ENCODE measurements at places on chromosomes 12 and 14.
A peak's percentile ranks its signal among the peaks of the same experiment; 100 is the strongest.

DNA sequence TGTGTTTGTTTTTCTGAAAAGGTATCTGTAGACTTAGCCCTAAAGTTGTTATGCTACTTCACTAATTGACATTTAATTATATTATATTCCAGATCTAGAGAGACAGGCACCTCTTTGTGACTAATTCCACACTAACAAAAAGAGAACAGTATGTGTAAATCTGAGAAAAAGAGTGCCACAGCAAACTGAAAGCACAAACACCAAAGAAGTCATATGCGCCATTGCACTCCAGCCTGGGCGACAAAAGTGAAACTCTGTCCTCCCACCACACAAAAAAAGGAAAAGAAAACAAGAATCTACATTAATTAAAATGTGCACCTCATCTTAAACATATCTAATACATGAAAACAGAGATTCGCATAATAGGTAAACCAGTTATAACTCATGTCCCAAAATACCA is 4.4 kb upstream of the CSRNP2 start:
- DNase-seq: no peak

DNA sequence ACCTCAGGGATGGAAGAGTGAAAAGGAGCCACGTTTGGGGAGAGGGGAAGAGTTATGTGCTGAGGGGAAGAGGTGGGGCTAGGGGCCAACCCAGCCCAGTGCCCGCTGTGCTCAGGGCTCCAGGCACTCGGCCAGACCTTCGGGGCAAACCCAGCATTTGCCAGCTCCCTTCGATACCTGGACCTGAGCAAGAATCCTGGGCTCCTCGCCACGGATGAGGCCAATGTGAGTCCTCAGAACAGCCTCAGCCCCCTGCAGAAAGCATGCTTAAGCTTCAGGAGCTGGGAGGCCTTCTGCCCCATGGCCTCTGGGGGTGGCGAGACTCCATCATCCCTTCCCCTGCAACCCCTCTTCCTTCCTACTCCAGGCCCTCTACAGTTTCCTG is 5.0 kb downstream of the CARMIL3 start:
- DNase-seq: no peak

DNA sequence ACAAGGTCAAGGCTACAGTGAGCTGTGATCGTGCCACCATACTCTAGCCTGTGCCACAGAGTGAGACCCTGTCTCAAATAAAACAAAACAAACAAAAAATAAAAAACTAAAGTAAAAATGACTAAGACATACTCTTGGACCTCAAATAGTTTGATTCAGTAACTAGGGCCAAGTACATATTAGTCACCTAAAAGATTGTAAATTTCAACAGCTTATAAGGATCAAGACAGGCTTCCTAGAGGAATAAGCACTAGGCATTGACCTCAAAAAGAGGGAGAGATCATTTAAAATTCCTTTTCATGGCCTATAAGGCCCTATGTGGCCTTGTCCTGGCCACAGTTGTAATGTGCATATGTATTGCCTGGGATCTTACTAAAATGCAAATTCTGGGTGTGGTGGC is 46.0 kb upstream of the CHST11 start:
- DNase-seq: no peak

DNA sequence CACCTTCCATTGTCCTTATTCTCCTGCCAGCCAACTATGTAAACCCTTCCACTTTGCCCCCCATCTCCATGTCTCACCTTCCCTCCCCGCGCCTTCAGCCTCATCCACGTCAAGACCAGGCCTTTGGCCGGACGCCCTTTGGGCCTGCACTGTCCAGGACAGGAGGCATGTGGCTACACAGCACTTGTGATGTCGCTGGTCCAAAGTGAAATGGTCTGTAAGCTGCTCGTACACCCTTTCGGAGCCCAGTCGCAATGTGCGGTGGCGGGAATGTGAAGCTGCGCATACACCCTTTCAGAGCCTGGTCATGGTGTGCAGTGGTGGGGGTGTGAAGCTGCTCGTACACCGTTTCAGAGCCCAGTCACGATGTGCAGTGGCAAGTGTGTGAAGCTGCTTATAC is 247.9 kb upstream of the RGS6 start:
- DNase-seq: no peak

- DNase-seq: no peak
Measured at GRCh38 chr14:65187421-65188049, 85.2 kb upstream of the MAX start.

DNA sequence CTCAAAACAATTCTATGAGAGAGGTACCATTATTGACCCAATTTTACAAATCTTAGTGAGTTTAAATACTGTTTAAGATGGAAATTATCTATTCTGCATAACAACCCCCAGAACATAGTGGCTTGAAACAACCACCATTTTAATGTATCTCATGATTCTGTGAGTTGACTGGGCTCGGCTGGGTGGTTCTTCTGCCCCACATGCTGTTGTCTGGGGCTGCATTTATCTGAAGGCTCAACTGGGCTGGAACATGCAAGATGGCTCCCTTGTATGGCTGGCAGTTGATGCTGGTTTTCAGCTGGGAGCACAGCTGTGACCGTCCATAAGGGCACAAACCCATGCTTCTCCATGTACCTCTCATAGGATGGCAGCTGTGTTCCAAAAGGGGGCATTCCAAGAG is 82.2 kb downstream of the DRAM1 start:
- no peak for DNase-seq

DNA sequence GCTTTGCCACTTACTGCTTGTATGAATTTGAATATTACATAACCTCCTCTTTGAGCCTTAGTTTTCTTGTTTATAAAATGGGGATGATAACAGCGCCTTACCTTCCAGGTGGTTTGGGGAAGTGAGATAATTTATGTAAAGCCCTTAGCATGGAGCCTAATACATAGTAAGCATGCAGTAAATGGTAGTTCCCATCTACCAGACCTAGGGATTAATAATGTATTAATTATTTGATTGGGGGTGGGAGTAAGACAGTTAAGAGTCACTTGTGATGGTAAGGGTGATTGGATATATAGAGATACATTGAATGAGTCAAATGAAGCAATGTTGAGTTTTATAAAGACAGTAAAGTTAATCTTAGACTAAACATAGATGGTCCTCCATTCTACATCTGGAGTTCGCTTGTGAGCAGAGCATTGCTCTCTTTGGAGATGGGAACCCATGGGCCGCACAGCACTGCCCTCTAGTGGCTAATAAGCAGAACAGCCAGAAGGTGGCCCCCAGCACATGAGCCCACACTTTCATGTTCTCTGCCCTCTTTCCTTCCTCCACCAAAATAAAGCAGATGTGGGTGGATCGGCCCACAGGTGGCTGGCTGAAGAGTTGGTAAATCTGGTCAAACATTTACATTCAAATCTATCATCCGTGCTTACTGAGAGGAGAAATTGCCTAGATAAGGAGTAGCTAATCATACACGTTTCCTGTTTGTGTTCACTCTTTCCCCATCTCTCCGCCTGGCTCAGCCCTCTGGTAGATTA is 26.5 kb upstream of the TAMALIN start:
- DNase-seq: no peak

DNA sequence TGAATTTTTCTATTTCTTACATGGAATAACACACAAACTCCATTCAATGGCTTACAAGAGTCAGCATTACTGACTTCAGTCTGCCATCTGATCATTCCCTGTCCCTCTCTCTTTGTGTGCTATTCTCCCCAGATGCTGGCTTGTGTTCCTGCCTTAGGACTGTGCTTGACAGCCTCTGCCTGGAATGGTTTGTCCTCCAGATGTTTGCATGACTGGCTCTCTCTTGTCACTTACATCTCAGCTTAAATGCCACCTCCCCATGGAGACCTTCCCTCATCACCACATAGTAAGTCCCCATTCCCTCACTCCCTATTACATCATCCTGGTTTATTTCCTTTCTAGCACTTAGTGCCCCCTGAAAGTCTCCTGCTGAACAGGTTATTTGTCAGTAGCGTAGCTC is 181.6 kb downstream of the KTN1 start:
- no peak for DNase-seq

- DNase-seq: no peak
Measured at GRCh38 chr12:29191267-29191850, 42.3 kb downstream of the FAR2 start.

GRCh38 chr14:99727096-99727870 is 43.2 kb downstream of the CYP46A1 start:
- no peak for DNase-seq

DNA sequence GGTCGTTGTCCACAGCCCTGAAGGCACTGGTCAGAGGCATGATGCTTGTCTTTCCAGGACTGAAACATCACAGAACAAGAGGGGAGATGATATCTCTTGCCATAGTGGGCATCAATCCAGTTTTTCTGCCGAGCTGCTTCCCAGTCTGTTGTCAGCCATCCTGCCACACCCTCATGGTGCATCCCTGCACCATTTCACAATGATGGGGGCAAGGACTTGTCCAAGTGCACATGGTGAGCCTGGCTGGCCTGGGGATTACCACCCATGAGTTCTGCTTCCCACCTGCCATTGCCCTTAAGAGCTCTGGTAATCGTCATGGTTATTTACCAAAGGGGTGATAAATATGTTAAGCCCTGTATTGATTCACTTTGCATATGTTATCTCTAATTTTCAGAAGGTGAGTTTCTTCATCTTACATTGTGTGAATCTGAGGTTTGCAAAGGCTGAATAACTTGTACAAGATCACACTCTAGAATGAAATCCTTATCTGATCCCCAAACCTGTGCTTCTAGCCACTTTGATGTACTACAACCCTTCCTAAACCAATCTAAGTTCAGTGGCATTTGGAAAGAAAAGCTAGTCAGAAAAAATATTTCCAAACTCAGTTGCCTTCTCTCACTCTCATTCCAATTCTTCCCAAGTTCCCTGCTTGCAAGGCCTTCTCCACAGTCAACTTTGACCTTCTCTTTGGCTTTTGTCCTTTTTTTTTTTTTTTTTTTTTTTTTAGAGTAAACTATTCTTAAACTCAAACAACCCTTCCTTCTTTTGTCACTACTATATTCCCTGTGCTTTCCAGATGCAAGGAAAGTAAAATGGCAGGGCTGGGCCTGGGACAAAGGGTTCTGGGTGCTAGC is 2.3 kb downstream of the AVIL start:
- no peak for DNase-seq

DNA sequence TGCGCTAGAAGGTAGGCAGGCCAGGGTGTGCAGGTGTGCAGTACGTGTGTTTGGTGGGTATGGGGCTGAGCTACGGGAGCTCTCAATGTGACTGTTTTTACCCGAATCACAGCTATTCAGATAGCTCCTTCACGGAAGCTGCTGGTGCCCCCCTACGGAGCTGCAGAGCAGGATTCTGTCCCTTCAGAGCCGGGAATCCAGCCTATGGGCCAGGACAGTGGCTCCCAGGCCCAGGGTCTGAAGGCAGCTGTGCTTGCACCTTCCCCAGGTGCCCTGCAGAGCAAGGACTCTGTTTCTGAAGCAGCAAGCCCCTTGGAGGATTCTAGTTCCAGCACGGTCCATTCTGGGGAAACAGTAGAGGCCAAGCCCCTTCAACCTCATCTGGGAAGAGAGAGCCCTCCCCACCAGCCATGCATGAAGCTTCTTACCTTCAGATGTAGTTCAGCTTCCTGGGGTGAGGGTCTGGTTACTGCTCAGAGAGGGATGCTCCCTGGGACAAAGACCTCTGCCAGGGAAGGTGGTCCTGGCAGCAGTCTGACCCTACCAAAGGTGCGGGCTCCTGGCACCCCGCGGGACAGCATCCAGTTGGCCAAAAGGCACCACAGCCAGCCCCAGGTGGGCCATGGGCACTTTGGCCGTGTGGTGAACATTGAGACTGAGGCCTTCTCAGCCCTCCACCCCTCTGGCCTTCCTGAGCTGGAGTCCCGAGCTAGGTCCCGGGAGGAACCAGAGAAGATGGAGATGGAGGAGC is 29.1 kb downstream of the PLEKHH1 start:
- DNase-seq: no peak

DNA sequence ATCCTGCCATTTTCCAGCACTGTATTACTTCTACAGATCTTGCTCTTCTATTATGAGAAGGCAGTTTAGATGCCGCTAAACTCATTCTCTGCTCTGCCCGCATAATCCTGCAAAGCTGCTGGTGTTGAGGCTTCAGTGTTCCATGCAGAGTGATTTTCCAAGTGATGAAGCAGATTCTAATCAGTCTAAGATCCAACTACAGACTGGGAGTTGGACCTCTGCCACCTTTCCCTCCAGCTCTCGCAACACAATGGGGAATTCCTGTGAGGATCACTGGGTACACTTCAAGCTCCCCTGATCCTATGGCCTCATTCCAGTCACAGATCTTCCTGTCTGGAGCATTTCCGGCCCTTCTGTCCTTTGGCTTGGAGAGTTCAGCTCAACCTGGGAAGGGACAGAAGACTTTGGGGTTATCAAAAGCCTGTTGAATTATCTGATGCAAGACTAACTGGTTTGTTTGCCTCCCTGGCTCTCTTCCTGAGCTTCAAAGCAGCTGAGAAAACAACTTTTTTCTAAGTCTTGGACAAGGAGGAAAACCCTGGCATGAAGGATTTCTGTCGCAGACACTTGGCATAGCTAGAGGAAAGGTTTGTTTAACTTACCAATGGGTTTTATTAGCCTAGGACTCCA is 333.9 kb downstream of the ZFP36L1 start:
- peak; percentile 52 for DNase-seq

DNA sequence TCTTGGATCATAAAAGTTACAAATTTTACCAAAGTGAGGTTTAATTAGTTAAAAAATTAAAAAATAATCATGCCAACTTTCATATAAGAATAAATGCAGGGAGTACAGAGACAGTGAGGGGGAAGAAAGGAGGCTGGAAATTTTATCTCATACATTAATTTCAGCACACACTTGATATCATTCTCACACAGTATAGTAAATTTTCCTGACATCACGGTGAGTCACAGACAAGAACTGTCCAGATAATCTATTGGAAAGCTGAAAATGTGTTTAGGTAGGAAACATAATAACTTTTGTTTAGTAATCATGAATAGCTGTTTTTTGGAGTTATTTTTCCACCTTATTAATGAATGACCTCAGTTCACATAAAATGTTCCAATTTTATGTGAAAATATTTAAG is 1204.8 kb downstream of the GALC start:
- no peak for DNase-seq

DNA sequence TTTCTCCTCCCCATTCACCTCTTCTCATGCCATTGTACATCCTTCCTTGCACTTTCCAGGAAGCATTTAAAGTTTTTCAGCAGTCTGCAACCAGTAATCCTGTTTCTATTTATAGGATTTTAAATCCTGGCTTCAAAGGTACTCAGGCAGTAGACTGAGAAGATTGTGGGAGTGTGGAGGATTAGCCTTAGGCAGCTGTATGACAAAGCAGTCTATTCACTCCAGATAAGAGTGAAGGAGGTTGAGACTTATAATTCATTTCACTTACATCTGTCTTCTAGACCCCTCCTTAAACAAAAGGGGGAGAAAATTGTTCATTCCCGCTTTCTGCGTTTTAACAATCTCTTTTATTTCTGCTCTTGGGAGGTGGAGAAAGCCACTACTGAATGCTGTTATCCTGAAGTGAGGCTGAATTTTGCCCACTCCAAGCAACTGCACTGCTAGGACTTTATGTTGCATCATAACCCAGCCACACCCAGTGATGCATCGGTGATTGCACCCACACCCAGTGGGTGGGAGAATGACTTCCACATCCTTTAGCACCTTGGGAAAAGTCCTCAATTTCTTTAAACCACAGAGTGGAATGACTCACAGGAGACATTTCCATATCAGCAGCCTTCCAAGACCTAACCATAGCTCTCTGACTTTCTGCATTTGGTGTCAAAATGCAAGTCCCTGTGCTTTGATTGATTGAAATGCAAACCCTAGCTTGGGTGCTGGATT is 382.5 kb upstream of the ATP2B1 start:
- peak; percentile 9 for DNase-seq

- DNase-seq: no peak
Measured at GRCh38 chr12:93107514-93108312, 178.6 kb upstream of the EEA1 start.

GRCh38 chr14:69749956-69750355 is 17.0 kb upstream of the SRSF5 start:
- DNase-seq: no peak

GRCh38 chr12:57216014-57216911 is at the start of gene NXPH4:
Gene NXPH4 (plus strand): TSS chr12:57216794. CDS start chr12:57216970, 176 bp downstream.
- DNase-seq: no peak

Measured in smooth muscle cell of the brain vasculature (primary cell).